ENCODE measurements at places on chromosomes 7 and 10. TPM values are rescaled to one million over a fixed set of nuclear protein-coding genes. Genes with fewer than 3 reads are reported as not detected.

- H3K36me3 ChIP-seq = no peaks in the 10 kb centered on the region
- no peaks in the 10 kb centered on the region for H3K4me1 ChIP-seq
- no peak overlapping the region for H3K4me3 ChIP-seq
- no peak for DNase-seq
Measured at GRCh38 chr10:118505363-118505762, 90.1 kb downstream of the PRLHR start.

Gene HYAL4
- not detected for total RNA-seq

- H3K4me3 ChIP-seq = no peak overlapping the region
- no peaks in the 10 kb centered on the region for H3K4me1 ChIP-seq
- no peak overlapping the region for H3K27ac ChIP-seq
- H3K36me3 ChIP-seq = no peaks in the 10 kb centered on the region
- no peak for DNase-seq
Measured at GRCh38 chr7:139575338-139575680, 51.8 kb downstream of the CLEC2L start.

DNA sequence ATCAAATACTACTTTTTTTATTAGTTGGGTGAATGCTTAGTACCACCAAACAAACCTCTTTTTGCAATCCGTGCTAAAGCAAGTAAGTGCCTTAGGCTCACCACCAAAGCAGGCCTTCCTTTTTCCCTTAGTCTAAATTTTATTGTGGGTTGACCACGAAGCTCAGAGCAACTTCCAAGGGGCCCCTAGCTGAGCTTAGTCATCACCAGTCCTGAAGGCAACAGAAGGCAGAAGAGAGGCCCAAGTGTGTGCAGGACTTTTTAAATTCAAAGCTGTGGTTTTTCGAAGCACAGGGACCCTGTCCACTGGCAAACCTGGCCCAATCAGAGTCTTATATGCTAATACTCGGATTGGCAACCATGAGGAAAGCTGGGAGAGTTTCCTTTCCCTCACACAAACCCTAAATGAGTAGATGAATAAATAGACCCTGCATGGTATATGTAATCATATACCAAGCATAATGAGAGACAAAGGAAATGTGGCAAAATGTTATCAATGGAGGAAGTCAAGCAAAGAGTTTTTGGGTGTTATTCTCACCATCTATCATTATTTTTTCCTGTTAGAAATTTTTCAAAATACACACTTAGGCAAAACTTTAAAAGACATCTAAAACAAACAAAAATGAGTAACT, 453.2 kb upstream of the GALNT17 start:
- no peak for DNase-seq
- no peak overlapping the region for H3K27ac ChIP-seq
- H3K36me3 ChIP-seq = no peaks in the 10 kb centered on the region
- H3K4me3 ChIP-seq = no peak overlapping the region
- peaks cover 57% of the 10 kb centered on the region for H3K27me3 ChIP-seq

Gene C10orf62
- not detected for total RNA-seq

Gene AKR1E2
- 3.3 TPM for total RNA-seq

Gene LANCL2
- 10.7 TPM for total RNA-seq

DNA sequence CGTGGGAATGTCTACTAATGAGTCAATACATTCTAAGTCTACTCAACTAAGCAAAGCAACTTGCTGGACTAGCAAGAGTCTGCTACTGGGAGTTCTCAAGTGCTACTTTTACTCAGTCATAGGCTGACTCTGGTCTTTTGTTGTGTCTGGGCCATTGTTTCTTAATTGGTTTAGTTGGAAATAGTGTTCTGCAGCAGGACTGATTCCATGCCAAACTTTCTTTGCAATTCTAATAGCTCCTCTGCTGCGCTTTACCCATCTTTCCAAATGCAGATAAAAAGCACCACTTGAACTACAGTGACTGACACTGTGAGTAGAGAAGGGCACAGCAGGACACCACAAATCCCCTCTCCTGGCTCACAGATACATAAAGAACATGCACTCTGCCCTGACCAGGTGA, 125.7 kb downstream of the CD36 start:
- no peaks in the 10 kb centered on the region for H3K27me3 ChIP-seq
- peak; percentile 85 for DNase-seq
- H3K36me3 ChIP-seq = no peaks in the 10 kb centered on the region
- H3K4me1 ChIP-seq = peaks cover 31% of the 10 kb centered on the region
- H3K27ac ChIP-seq = no peak overlapping the region

Gene NPSR1
- total RNA-seq = not detected

DNA sequence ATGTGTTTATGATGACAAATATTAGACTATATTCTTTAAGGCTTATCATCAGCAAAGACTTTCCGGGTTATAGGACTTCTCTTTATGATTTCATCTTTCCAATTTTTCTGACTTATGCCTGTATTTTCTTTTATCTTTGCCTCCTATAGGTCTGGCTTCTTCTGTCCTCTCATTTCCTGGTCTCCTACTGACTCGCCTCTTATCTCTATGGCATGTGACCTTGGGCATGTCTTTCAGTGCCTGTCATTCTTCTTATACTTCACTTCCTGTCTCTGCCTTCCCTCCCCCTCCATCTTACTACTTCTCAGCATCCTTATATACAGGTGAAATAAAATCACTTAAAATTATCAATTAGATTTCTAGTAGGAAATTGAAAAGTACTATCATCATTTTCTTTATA, 42.2 kb downstream of the PCDH15 start:
- no peak overlapping the region for H3K27ac ChIP-seq
- H3K36me3 ChIP-seq = no peaks in the 10 kb centered on the region

Gene TRIM74
- total RNA-seq = not detected

GRCh38 chr10:31864834-31865518, 63.7 kb downstream of the ARHGAP12 start:
- H3K27ac ChIP-seq = peak overlapping the region; percentile 75
- DNase-seq = peak; percentile 82
- H3K4me3 ChIP-seq = no peak overlapping the region
- H3K27me3 ChIP-seq = no peaks in the 10 kb centered on the region
- no peaks in the 10 kb centered on the region for H3K36me3 ChIP-seq
- H3K4me1 ChIP-seq = peaks cover 23% of the 10 kb centered on the region

DNA sequence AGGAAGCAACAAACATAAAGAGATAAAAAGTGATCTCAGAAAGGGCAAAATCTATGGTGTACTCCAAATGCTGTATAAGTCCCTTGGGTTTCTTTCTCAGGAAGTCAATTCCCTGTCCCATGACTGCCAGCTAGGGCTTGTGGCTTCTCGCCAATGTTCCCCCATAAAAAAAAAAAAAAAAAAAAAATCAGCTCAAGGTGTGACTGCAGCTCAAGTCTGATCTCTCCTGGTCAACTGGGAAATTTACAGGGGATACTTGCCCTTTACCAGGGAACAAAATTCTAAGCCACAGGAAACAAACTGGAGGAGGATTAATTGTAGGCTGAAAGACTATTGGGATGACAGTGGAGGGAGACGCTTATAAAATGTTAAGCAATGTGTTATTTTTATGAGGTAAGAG, 76.0 kb downstream of the PCGF5 start:
- 0 out of 2 replicates have a peak, but pooled peaks cover 4% of the 10 kb centered on the region for H3K27me3 ChIP-seq
- H3K36me3 ChIP-seq = no peaks in the 10 kb centered on the region
- no peak overlapping the region for H3K4me3 ChIP-seq
- no peak overlapping the region for H3K27ac ChIP-seq
- peak; percentile 71 for DNase-seq

Gene MRLN
- not detected for total RNA-seq

DNA sequence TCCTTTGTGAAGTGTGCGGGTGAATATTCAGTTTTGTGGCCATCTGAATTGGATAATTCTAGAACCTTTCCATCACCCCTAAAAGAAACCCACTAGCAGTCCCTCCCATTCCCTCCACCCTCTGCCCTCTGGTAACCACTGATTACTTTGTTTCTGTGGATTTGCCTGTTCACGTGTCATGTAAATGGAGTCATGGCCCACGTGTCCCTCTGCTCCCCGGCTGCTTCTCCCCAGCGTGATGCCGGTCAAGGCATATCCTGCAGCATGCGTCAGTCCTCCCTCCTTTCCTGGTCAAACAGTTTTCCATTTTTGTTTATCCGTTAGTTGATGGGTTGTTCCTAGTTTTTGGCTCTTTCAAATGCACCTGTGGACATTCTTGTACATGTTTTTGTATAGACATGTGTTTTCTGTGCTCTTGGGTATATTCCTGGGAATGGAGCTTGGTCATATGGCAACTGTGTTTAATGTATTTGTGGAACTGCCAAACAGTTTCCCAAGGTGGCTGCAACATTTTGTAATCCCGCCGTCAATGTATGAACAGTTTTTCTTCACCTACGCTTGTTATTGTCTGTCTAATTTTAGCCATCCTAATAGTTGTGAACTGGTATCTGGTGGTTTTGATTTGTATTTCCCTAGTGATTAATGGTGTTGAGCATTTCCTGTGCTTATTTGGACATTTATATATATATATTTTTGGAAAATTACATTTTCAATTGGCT, 22.4 kb downstream of the PPP2R2D start:
- H3K4me1 ChIP-seq = peaks cover 52% of the 10 kb centered on the region
- H3K27me3 ChIP-seq = no peaks in the 10 kb centered on the region
- no peak overlapping the region for H3K27ac ChIP-seq
- no peak overlapping the region for H3K4me3 ChIP-seq
- H3K36me3 ChIP-seq = no peaks in the 10 kb centered on the region

DNA sequence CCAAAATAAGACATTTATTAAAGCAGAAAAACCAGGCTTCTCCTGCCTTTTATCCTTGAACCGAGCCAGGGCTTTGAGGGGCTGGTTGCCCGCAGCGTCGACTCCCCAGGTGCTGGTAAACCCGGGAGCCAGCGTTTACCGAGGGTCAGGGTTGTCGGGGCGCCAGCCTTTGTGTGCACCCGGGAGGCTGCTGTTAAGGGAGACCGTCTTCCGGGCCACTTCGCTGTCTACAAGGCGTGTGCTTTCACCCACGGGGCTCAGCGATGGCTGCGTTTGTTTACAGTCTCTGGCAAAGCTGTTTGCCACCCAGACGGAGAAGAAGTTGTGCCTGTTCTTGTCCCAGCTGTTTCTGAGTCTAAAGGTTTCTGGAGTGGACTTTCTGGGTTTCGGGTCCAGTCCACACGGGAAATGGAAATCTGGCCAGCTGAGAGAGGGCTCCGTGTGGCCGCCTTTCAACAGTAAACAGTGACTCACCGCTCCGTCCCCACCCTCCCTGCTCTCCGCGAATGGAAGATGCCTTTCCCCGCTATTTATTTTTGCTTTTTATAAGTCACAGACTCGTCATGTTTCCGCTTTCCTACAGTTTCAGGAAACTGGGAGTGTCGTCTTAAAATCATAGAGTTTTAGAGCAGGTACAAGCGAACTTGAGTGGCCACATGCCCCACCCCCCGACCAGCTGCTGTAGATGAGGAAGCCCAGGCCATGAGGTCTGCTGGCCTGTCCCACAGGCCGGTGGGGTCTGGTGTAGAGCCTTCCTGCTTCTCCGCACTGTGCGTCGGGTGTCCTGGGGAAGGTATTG, 2.2 kb downstream of the MAFK start:
- H3K4me1 ChIP-seq = peaks cover 20% of the 10 kb centered on the region
- H3K27ac ChIP-seq = peak overlapping the region; percentile 50
- no peak for DNase-seq
- H3K4me3 ChIP-seq = peak overlapping the region; percentile 55
- H3K27me3 ChIP-seq = no peaks in the 10 kb centered on the region

DNA sequence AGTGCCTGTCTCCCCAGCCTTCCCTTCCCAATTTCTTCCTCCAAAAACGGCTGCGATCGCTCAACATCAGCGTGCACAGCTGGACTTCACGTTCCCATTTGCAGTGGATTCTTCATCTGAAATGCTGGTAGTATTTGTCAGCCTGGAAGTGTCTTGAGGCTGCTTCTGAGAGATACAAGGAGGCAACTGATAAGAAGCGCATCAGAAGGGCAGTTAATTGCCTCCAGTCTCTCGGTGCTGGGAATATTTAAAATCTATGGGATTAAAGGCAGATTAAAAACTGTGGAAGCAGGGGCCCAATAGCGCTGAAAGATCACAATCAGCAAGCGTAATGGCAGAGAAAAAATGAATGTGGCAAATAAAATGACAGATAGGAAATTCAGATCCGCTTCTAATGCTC, 450.0 kb downstream of the GATA3 start:
- no peak for DNase-seq
- H3K36me3 ChIP-seq = no peaks in the 10 kb centered on the region
- no peak overlapping the region for H3K27ac ChIP-seq
- H3K4me3 ChIP-seq = no peak overlapping the region
- H3K4me1 ChIP-seq = peaks cover 38% of the 10 kb centered on the region

- no peaks in the 10 kb centered on the region for H3K27me3 ChIP-seq
- H3K4me1 ChIP-seq = no peaks in the 10 kb centered on the region
- no peak overlapping the region for H3K27ac ChIP-seq
- H3K4me3 ChIP-seq = no peak overlapping the region
- H3K36me3 ChIP-seq = no peaks in the 10 kb centered on the region
Measured at GRCh38 chr7:10632712-10633111, 341.0 kb upstream of the PHF14 start.

- peak; percentile 59 for DNase-seq
- H3K36me3 ChIP-seq = peaks cover 3% of the 10 kb centered on the region
- peak overlapping the region; percentile 83 for H3K4me3 ChIP-seq
- peaks cover 16% of the 10 kb centered on the region for H3K4me1 ChIP-seq
- no peak overlapping the region for H3K27ac ChIP-seq
Measured at GRCh38 chr7:74083928-74084721, 521 bp downstream of the LIMK1 start.

DNA sequence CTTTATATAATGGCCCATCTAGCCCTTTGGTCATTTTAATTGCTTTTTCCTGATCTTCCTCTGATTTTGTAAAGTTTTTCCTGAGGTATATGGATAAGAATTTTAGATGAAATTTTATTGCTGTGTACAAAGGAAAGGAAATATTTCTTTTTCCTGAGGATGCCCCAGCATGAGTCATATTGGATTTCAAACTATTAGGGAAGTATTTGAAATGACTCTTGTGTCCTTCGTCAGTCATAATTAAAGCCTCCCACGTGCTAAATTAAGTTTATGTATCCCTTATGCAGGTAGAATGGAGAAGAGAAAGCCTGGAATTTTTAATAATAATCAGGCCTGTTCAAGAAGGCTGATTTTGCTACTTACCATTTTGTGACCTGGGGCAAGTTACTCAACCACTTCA, 82.6 kb upstream of the GLI3 start:
- no peak for DNase-seq
- peaks cover 11% of the 10 kb centered on the region for H3K4me1 ChIP-seq
- H3K36me3 ChIP-seq = no peaks in the 10 kb centered on the region
- H3K27me3 ChIP-seq = no peaks in the 10 kb centered on the region
- H3K27ac ChIP-seq = no peak overlapping the region

- DNase-seq = no peak
- no peaks in the 10 kb centered on the region for H3K4me1 ChIP-seq
- no peak overlapping the region for H3K4me3 ChIP-seq
Measured at GRCh38 chr7:64300641-64301405, 12.9 kb upstream of the ZNF736 start.

GRCh38 chr7:120033114-120033513, 239.9 kb upstream of the KCND2 start:
- H3K36me3 ChIP-seq = no peaks in the 10 kb centered on the region
- peak overlapping the region; percentile 7 for H3K4me3 ChIP-seq
- H3K27me3 ChIP-seq = no peaks in the 10 kb centered on the region
- H3K27ac ChIP-seq = no peak overlapping the region

DNA sequence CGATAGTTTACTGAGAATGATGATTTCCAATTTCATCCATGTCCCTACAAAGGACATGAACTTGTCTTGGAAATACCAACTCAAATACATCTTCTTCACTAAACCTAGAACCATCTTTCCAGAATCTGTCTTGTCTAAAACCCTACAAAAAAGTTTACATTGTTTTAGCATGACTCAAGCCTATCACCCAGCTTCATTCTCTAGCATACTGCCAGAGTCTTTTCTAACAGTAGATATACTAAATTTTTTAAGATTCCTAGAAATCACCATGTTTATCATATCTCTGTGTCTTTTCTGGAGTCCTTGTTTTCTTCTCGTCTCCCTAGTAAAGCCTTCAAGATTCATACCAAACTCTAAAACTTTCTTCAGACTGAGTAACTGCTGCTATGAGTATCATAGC, 129.7 kb downstream of the SEMA3E start:
- peaks cover 19% of the 10 kb centered on the region for H3K4me1 ChIP-seq
- no peak for DNase-seq
- H3K27me3 ChIP-seq = no peaks in the 10 kb centered on the region
- H3K4me3 ChIP-seq = no peak overlapping the region
- no peak overlapping the region for H3K27ac ChIP-seq

Gene TEX36
- total RNA-seq = not detected

Measured in GM23338 (cell line).